ENCODE measurements at places on chromosomes 2 and 18.

DNA sequence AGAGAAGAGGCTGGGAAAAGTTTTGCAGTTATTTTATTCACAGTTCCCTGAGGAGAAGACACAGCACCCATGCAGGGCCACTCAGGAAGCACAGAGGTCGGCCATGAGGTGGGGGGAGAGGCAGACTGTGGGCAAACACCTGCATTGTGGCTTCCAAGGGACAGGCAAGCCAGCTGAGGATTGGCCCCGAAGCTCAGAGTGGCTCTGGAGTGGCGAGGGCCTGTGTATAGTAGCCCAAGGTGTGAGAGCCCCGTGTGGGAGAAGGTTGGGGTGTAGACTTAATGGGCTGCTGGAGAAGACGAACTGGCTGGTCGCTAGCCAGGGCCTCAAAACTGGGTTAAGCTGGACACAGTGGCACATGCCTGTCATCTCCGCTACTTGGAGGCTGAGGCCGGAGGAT, 218.7 kb downstream of the FHOD3 start:
- no peak for DNase-seq

- DNase-seq = peak; percentile 29
Measured at GRCh38 chr2:63692002-63692606, 103.3 kb downstream of the MDH1 start.

- DNase-seq = no peak
Measured at GRCh38 chr2:190856985-190857384, 23.6 kb upstream of the GLS start.

DNA sequence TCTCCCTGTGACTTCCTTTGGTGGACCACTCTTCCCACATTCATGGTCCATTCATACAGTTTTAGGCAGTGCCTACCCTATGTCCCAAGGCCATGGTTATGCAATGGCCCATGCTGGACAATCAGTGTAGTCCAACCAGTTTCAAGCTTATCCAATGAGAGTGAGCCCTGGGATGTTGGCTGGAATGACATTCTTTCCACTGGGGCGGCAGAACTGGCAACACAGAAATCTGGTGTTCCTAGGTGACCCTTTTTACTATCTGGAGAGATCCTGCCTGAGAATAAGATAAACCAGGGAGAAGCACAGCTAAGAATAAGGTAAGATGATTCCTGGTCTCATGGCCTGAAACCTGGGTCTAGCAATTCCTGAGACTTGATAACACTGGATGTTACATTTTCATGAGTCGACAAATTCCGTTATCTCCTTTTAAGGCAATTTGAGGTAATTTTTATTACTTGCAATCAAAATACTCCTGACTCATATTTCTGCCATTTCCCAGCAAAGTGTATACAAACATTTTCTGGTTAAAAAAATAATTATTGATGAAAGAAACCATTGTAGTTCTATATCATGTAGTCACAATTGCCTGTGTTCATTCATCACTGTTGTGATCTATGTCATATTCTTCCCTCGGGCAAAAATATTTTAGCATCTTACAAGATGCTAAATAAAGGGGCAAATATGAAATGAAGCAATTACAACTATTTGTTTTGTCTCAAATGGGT, 271.5 kb upstream of the LYPD1 start:
- no peak for DNase-seq

DNA sequence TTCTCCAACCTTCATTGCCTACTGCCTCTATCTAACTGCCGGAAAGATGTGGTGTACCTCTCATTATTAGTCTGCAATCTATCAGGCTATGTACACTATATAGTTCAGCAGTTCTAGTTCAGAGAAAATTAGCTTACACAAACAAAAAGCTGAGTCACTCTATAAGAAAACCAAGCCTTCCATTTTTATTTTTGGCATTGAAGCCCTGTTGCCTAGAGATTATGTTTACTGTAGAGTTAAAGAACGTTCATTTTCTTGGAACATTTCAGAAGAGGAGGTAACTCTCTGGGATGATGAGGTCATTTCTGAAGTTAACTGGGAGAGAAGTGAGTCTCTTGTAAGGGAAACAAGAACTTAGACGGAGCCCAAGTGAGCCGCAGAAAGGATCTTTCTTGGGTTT, 133.5 kb downstream of the FAM124B start:
- peak; percentile 3 for DNase-seq

DNA sequence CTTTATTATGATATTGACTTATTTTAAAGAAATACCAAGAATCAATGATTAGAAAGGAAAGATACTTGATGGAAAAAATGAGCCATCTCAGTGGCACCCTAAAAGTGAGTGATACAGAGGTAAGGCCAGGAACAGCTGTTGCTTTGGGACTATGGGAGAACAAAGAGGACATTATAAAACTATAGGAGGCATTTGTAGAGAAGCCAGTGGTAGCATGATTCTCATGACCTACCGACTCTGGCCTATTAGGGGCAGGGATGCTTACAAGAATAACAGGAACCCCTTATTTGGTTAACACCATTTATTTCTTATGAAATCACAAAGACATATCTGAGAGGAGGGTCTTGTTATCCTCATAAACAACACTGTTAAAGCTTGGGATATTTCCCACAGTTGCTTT, 162.2 kb downstream of the RIT2 start:
- no peak for DNase-seq

GRCh38 chr2:45771261-45771660, 119.8 kb downstream of the PRKCE start:
- peak; percentile 46 for DNase-seq

- no peak for DNase-seq
Measured at GRCh38 chr2:14678761-14679160, 46.2 kb downstream of the LRATD1 start.

- no peak for DNase-seq
Measured at GRCh38 chr2:39874236-39874635, 95.2 kb upstream of the THUMPD2 start.

- DNase-seq = no peak
Measured at GRCh38 chr2:128715360-128715759, 396.7 kb upstream of the HS6ST1 start.

GRCh38 chr2:204050681-204051080, 114.1 kb downstream of the ICOS start:
- DNase-seq = no peak

GRCh38 chr2:151032741-151033191, 228.9 kb downstream of the RBM43 start:
- no peak for DNase-seq

- no peak for DNase-seq
Measured at GRCh38 chr2:230068016-230068650, 591 bp downstream of the SLC16A14 start.

DNA sequence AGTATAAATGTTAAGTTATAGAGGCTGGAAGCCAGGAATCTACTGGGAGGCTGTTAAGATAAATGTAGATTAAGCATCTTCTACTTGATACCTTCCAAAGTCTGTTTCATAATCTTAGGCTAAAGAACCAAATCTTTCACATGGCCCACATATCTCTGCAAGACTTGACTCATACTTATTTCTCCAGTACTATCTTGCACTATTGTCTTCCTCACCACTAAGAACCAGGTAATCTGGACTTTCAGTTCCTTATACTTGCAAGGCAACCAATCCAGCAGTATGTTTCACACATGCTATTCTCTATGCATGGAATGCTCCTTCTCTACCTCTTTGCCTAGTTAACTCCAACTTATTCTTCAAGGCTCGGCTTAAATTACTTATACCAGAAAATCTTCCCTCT, 62.2 kb downstream of the RBMS1 start:
- DNase-seq = no peak

GRCh38 chr2:11133238-11133935, 21.9 kb upstream of the SLC66A3 start:
- DNase-seq = no peak

GRCh38 chr18:29928081-29928480, 1114.5 kb downstream of the DSC3 start:
- no peak for DNase-seq

GRCh38 chr2:127418300-127419111, at the start of gene PROC:
TSS of gene PROC (plus strand) at chr2:127418427. CDS start at chr2:127419943, 1,516 bp downstream.
- DNase-seq = no peak

- DNase-seq = peak; percentile 32
Measured at GRCh38 chr18:64017870-64018269, 48.0 kb downstream of the SERPINB8 start.

GRCh38 chr2:69634196-69634821, 9.2 kb downstream of the AAK1 start:
- no peak for DNase-seq

GRCh38 chr2:203510941-203511305, 24.2 kb downstream of the RAPH1 start:
- no peak for DNase-seq

DNA sequence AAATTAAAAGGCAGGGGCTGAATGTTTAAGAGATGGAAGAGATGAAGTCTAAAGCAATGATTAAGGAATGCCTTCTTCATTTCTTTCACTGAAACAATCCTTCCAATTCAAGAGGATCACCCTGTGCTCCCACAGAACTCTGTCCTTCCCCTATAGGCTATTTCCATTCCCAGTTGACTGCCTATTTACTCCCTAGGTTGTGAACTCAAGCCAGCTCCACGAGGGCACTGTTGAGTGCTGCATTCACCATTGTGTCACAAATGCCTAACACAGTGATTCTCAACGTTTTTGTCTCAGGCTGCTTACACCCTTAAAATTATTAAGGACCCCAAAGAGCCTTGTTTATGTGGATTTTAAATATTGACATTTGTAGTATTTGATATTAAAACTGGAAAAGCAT, 112.4 kb downstream of the AOX1 start:
- DNase-seq = no peak

GRCh38 chr2:146917431-146918042, 927.3 kb upstream of the ACVR2A start:
- no peak for DNase-seq

GRCh38 chr2:109405873-109406272, 207.9 kb downstream of the SEPTIN10 start:
- no peak for DNase-seq

GRCh38 chr2:95298486-95299111, 1.5 kb downstream of the KCNIP3 start:
- no peak for DNase-seq

DNA sequence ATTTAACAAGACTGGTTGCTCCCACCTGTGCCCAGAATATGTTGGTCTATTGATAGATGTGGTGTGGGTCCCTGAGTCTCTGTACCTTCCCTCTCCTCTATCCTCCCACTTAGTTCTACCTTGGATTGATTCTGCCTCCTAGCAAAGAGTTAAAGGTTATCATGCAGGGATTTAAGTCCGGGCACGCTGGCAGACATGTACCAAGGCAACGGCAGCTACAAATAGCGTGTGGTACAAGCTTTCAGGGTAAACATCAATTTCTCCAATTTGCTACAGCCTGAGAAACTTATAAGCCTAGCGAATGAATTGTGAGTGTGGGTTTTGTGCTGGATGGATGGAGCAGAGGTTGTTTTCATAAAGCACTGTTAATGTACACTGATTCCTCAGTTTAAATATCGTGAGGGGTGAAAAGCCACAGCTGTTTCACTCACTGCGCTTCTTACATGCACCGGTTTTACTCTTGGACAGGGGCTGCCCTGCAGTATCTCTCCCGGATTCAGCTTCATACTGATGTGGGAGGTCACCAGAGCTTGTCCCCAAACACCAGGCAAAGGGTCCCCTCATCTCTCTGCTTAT, 289.8 kb downstream of the ICOS start:
- no peak for DNase-seq

GRCh38 chr2:62054916-62055450, 140.9 kb upstream of the B3GNT2 start:
- DNase-seq = no peak

- no peak for DNase-seq
Measured at GRCh38 chr2:134647607-134648256, 71.1 kb downstream of the TMEM163 start.

DNA sequence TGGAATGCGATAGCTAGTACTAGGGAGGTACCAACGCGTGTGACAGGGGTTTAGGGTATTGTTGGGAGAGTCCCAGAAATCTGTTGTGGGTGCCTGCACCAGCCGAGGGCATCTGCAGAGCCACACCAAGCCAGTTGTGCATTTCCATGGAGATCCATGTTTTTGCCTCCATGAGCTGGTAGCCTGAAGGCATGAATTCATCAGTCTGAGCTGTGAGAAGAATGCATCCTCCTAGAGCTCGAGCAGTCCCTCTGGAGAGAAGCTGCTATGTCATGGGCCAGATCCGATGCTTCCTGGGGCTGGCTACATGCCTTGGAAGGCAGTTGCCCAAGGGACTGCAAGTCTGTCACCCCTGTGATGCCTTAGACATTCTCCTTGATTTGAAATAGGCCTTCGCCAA, 57.9 kb downstream of the LIPG start:
- no peak for DNase-seq

Data from NCI-H1417 treated with DMSO at 0.1 percent for 48 hours (cell line).